ENCODE measurements at places on chromosomes 11 and 22.
A peak's percentile ranks its signal among the peaks of the same experiment; 100 is the strongest.

- DNase-seq, result no peak
Observed at GRCh38 chr11:112042161-112042960, 17.2 kb downstream of the DLAT start.

DNA sequence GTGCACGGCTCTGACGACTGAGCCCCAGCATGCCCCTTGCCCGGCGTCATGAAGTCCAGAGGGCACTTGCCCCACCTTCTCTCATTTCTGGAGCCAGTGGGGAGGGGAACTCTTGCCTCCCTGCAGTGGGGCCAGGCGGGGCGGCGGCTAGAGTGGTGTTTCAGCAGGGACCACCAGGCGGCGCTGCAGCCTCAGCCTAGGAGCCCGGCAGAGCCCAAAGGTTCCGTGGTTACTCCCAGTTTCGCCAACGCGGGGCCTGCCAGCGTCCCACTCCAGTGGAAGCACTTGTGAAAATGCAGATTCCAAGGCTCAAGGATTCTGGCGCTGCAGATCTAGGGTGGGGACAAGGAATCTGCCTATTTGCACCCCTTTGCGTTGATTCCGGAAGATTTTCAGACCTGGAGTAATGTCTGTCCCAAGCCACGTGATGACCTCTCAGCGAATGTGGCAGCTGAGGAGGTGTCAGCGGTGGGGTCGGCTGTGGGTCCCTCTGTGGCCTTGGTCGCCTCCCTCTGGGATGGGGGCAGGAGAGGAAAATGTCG, 55.7 kb downstream of the CD82 start:
- peak; percentile 31 for DNase-seq

GRCh38 chr11:64745189-64745520, 1.2 kb upstream of the RASGRP2 start:
- no peak for DNase-seq

GRCh38 chr11:35326266-35326879, 93.0 kb downstream of the SLC1A2 start:
- DNase-seq, result no peak

- no peak for DNase-seq
Observed at GRCh38 chr11:126581871-126582648, 226.6 kb downstream of the ST3GAL4 start.

DNA sequence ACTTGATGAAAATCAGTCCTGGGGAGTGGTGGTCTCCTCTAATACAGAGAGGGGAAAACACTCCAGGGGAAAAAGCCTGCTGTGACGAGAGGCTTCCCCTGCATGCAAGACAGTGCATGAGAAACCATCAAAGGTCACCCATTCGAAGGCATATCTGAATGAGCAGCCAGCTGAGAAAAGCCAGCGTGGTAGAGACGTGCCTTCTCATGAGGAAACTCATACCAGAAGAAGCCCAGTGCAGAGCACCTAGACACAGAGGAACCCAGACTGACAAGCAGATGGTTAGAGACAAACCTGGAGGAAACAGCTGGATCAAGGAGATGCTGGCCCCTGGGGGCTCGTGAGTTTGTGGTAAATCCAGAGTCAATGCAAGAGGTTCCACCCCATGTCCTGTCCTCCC, 534.8 kb downstream of the BRD1 start:
- DNase-seq, result no peak

DNA sequence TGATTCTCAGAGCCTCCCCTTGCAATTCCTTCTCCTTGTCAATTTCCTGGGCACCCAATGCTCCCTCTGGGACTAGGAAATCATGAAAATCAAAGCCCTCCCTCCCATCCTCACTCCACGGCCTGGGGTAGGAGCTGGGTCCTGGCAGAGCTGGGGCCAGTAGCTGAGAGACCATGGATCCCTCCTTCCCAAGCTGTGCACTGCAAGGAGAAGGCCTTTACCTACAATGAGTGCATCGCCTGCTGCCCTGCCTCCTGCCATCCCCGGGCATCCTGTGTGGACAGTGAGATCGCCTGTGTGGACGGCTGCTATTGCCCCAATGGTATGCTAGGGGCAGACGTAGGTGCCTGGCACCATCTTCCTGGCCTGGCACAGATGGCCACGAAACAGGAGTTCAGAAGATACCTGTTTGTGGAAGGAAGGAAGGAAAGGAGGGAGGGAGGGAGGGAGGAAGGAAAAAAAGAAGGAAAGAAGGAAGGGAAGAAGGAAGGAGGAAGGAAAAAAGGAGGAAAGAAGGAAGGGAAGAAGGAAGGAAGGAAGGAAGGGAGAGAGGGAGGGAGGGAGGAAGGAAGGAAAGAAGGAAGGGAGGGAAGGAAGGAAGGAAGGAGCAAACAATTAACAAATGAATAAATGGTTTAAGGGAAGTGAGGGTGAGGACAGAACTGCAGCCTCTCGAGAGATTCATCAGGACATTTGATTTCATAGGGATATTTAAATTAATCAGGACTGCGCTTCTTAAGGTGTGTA, 12.5 kb downstream of the OTOG start:
- no peak for DNase-seq

- DNase-seq, result no peak
Observed at GRCh38 chr11:95884376-95884775, 39.5 kb downstream of the MTMR2 start.

- no peak for DNase-seq
Observed at GRCh38 chr11:112656772-112657428, 304.3 kb upstream of the NCAM1 start.

GRCh38 chr11:21561581-21561980, 631.3 kb upstream of the ANO5 start:
- no peak for DNase-seq

DNA sequence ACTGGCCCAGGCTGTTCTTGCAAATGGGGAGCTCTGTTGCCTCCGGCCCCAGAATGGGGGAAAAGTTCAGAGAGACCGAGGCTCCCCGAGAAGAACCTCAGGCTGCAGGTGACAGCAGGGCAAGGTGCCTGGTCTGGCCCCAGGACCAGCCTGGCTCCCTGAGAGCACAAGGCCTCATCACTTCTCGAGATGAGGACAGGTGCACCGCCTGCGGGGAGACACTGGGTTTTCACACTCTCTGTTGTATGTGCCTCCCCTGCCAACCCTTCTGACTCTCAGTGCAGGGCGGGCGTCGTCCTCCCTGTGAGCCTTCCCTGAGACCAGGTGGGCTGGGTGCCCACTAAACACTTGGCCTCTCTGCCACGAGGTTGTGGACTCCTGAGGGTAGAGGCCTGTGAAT, 102.2 kb downstream of the BCR start:
- no peak for DNase-seq

DNA sequence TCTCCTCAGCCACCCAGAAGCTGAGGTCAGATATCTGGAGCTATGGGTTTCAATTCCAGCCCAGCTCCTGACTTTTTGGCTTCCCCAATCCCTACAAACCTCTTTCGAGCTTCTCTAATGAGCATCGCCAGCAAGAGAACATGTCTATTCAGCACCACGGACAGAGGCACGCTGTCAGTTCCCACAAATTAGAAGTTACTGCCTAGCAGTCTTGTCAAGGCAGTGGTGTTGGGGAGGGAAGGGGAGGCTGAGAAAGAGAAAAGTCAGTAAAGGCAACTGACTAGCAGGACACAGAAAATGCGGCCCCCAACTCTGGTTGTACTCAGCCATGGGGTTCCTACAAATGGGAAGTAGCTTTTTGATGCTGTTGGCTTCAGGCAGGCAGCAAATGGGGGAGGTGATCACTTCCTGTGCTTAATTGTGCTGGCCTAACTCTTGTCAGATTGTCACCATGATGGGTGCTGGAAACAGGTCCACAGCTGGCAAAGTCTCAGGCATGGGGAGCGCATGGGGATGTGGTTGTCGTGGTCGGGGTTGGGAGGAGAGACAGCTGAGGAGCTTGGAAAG, 205.9 kb downstream of the ST3GAL4 start:
- DNase-seq, result no peak

GRCh38 chr22:44605486-44605885, 96.5 kb upstream of the PRR5 start:
- no peak for DNase-seq

DNA sequence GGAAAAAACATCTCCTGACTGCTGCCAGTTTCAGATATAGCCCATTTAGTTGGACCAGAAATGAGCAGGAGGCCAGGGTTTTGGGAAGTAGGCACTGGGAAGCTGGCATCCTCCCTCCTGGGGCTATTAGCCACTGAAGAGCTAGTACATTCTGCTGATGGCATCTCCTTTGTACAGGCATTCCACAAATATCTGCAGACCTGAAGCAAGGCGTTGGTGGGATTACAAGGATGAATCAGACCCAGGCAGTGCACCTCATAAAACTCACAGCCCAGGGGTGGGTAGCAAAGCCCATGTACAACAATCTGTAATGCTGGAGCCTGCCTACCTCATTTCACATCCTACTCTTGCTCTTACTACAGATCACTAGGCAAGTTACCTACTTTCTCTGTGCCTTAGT, 27.5 kb upstream of the POU2AF1 start:
- no peak for DNase-seq

DNA sequence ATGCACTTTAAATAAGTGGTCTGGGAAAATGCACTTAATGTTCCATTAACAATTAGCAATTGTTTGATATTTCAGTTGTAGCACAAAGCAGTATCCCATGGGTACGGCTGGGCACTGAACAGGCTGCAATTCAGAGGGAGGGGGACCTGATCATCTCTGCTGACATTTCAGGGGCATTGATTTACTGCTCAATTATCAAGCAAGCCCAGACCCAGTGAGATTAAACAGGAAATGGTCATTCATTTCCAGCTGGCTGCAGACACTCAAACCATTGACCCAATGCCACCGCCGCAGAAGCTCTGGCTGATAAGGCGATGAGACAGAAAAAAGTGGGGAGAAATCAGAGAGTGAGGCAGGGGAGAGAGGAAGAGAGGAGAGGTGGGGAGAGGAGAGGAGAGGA, 1.2 kb downstream of the GPR83 start:
- no peak for DNase-seq

DNA sequence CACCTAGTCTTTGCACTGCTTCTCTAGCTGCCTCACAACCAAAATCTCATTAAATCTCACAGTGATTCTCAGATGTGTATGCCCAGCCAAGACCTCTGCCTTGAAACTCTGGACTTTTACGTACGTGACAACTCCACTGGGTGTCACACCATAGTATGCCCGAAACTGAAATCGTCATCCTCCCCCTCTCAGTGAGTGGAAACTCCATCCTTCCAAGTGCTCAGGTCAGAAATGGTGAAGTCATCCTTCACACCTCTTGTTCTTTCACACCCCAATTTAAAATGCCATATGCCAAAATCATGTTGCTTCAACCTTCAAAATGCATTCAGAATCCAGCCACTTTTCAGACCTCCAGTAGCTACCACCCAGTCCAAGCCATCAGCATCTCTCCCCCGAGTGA, 42.5 kb downstream of the SFI1 start:
- no peak for DNase-seq

- DNase-seq, result no peak
Observed at GRCh38 chr11:28584992-28585391, 476.8 kb downstream of the METTL15 start.

GRCh38 chr11:2732940-2733628, 33.3 kb upstream of the KCNQ1OT1 start:
- DNase-seq, result no peak

DNA sequence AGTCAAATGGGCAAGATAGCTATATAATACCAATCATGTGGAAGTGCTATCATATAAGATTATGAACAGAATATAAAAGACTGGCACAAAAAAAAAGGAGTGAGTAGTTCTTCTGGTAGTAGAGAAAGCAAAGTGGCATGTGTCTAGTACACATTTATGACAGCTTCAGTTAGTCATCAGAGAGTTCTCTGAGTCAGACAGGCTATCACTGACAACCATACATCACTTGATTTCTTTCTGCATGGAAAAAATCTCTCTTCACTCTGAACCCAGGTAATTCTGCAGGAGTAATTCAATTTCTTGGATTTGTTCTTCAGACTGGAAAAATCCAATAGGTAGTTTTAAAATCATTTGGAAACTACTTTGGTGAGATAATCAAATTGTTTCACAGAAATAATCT, 286.8 kb upstream of the ANO3 start:
- no peak for DNase-seq

- no peak for DNase-seq
Observed at GRCh38 chr11:35098855-35099254, 40.1 kb upstream of the CD44 start.

Measured in thoracic aorta (tissue), 2 donors.